ENCODE measurements at places on chromosomes 3 and 15.
A peak's percentile ranks its signal among the peaks of the same experiment; 100 is the strongest.

GRCh38 chr3:17074559-17074958 lies 189.8 kb downstream of the PLCL2 start:
- no peak for DNase-seq

DNA sequence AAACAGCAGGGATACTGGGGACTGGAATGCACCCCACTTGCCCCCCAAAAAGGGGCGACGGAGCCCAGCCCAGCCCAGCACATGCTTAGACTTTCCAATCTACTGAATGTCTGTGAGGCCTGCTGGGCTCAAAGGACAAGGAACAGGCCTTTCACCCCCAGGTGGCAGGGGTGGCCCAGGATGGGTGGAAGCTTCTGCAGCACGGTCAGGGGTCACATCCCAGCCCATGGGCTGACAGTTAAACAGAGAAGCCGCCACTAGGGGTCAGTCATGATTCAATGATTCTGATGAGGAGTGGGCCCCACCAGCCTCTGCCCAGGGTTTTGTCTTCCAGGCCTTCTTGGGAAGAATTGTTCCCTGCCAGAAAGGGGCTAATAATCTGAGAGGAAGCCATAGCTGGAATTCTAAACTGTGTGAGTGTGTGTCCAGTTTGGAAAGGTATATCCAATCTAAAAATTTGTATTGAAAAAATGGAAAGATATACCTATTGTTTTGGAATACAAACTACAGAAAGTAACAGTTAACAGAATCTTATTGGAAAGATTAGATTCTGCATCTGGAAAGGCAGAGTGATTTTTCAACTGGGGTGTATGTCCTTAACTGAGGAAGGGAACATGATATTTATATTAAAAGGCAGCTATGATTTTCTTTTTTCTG lies 2.2 kb downstream of the CHRNB4 start:
- DNase-seq, result peak; percentile 80

DNA sequence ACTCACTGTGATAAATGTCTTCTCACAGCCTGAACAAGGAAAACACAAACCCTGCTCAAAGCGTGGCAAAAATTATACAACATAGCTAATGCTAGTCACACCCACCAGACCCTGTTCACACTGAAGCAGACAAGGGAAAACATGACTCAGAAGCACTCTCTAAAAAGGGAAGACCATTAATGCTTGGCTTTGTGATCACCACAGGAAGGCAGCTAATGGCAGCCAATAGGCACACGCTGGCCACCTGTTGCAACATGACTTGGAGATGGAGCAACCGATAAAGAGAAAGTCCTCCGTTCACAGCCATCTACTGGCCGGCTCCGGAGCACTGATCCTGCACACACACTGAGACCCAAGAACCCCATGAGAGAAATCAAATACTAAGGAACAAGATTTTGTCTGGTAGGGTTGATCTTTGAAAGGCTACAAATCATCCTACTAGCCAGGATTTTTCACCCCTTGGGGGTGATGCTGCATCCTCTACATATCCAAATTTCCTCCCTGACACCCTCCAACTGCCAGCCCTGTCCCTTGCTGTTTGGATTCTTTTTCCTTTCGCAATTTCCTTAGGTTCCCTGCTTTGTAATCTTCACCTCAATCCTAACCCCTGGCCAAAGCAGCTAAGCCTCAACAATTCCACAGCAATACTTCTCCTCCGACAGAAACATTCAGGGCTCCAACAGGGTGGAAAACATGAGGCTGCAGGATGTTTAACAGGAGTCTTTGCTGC lies 3.2 kb downstream of the ZXDC start:
- DNase-seq, result peak; percentile 39

DNA sequence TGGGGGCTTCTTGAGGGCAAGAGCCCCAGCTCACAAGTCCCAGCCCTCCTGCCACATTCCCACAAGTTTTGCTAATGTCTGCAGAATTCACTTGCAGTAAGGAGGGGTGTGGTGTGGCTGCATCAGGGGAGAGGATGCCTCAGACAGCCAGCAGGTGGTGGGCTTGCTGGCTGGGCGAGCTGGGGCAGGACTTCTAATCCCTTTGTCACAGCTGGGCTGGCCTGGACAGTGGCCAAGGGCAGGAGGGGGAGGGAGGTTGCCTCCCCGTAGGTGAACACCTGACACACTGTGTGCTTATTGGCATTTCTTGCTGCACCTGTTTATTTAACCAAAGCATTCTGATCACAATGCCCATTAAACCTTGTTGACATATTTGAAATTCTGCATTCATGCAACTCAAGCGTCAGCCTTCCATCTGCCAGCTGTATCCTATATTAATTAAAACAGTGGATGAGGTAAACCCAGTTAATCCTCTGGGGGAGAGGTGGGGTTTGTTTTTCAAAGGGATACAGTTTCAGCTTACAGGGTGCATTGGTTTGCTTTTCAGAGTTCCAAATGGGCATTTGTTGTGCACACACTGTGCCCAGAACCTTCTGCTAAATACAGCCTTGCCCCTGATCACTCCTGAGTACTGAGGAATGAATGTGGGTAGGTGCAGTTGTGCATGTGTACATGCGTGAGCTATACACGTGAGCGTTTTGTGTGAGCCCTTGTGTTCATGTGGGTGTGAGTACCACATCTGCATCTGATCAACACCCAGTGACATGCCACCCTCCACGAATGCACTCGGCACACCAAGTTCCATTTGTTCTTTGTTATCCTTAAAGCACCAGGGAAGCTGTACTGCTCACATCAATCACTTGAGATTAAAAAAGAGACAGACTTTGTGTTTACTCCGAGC lies 268.7 kb downstream of the XXYLT1 start:
- peak; percentile 70 for DNase-seq

DNA sequence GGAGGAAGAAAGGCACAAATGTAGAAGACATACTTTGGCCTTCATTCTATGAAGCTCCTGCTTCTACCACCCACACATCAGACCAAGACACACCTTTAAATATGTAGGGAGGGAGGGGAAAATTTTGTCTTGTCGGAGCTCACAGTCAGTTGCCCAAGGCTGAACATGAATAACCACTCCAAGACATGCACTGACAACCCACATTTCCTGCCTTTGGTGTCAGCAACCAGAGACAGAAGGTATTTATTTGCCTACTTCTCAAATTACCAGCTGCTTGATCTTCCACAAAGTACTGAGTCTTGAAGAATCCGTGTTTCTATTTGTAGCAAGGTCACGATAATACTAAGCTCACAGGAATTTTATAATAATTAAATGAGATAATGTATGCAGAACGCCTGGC lies 169.7 kb downstream of the KCNMB2 start:
- DNase-seq, result no peak

DNA sequence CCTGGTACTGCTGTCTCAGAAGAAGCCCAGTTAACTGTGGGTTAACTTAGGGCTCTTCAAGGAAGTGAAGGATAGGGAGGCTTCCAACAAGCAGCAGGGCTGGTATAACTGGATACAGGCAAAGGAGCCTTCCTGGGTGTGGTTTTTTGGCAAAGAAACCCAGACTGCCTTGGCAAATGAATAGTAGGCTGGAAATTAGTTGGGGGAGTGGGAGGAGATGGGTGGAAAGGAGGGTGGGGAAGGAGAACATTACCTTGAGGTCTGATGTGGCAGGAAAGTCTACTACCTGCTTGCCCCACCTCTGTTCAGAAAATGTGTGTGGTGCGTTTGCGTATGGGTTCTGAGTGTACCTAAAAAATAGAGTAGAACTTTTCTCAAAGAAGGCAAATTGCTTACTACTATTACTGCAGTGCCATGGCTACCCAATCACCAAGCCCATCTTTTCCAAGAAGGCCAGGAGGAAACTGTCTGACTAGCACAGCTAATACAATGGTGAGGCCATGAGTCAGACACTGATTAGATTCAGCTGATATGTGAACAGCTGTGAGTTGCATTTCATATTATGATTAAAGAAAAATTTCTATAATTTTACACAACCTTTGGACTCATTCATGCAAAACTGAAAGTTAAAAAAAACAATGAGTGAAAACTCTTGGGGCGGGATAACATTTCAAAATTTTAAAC lies 55.2 kb downstream of the SPTSSB start:
- DNase-seq, result no peak

DNA sequence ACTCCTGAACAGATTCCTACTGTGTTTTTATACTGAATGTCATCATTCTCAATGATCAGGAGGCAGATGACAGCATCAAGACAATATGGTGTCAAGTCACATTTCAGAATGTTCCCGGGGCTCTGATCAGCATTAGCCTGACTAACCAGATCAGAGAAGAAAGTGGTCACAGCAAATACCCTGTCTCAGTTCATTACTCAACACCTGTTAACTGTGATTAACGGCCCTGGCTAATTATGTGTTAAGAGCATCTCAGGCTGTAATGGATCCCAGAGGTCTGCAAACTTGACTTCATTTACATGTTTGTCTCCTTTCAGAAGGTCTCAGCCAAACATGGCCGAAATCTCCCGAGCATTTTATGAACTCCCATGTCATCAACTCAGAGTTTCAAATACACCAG lies 833.7 kb downstream of the FHIT start:
- no peak for DNase-seq

DNA sequence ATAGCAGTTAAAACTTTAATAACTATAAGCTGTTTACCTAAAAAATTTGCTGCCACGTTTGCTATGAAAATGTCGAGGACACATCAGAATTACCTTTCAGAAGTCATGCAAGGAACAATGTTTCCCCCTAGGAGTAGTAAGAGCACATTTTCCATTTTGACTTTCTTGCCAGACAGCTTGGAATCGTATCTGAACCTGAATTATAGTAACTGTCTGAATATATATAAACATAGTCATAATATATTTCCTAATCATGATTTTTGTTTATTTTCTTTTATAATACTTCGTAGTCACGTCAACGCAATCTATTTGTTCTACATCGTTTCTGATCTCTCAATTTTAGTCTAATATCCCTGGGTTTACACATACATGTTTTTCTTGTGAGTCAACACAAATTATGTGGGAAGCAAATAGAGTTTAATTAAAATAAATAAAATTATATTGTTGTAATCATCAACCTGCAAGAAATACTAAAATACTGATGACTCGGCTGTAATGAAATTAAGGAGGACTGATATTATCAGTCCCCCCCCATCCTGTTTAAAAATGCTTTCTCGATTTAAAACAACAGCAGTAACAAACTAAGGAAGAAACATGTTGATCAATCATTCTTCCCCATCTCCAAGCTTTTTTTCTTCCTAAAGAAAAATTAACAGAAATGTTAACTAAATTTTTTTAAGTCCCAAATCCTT lies 78.4 kb downstream of the MME start:
- DNase-seq, result no peak

GRCh38 chr3:50320853-50321335 lies 1.7 kb downstream of the HYAL2 start:
- peak; percentile 88 for DNase-seq

DNA sequence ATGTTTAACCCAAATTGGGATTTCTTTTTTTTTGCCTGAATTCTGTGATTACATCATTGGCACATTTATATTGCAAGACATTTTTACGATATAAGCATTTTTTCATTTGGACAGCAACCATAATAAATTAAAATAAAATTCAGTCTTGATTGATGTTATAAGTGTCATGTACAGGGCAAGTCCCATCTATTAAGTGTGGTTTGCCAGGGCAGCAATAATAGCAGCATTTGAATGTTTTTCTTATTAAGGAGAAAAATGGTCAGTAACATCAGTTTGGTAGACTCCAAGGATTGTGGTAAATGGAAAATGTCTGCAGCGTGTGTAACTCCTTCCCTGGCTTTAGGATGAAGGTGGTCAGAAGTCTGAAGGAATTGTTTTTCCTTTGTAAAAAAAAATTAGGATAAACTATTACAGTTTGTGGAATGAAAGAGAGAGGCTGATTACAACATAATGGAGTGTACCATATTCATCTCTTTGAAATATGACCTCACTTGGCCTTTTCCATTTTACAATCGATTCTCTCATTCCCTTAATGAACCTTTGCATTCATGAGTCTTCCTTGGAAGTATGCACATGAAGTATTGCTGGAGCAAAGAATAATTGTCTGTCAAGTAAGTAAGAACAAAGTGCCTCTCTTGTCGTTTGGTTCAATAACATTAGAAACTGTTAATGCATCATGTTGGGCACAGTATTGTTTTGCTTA lies 405.4 kb upstream of the THRB start:
- no peak for DNase-seq

DNA sequence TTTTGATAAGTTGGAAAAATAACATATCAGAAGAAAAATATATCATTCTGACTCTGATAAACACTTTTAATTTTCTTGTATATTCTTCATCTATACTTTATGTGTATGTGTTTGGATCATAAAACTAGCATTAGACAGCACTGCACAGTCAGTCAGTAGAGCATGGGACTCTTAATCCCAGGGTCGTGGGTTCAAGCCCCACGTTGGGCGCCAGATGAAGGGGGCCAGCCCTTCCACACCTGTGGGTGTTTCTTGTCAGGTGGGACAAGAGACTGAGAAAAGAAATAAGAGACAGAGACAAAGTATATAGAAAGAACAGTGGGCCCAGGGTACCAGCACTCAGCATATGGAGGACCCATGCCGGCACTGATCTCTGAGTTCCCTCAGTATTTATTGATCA lies 546.0 kb upstream of the NR2F2 start:
- no peak for DNase-seq

GRCh38 chr3:17672506-17672905 lies 69.9 kb downstream of the TBC1D5 start:
- DNase-seq, result no peak

DNA sequence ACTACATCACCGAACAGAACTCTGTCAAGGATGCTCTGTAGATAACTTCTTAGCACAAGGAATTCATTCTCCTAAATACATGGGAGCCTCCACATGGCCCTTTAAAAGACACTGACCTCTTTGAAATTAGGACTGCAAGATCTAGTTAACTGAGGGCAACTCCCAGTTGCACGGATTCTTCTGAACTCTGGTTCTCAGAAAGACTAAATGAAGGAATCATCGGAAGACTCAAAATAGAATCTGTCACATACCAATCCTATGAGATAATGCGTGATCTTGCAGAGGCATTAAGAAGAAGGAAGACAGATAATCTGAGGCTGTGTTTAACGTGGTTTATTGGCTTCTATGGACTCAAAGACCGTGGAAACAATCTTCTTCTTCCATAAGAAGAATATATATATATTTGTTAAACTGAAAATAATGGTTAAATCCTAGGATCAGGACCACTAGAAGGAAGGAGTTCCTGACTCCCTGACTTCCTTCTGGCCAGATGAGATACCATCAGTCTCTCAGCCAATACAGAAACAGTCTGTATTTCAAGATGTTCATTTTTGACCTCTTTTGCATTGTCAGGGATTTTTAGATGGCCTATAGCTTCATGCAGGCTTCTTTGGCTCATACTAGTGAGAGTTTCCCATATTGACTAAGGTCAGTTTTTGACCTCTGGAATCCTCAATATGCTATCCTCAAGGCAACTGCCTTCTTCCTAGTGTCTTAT lies 33.9 kb upstream of the TBC1D23 start:
- no peak for DNase-seq
